ENCODE measurements at places on chromosomes 5 and 9.

GRCh38 chr9:96442491-96442890, 7.5 kb upstream of the HABP4 start:
- DNase-seq: no peak

GRCh38 chr5:10577371-10578292, 13.8 kb downstream of the ANKRD33B start:
- no peak for DNase-seq

- no peak for DNase-seq
These were observed 290.6 kb upstream of the PANK3 start for GRCh38 chr5:168869615-168870227.

DNA sequence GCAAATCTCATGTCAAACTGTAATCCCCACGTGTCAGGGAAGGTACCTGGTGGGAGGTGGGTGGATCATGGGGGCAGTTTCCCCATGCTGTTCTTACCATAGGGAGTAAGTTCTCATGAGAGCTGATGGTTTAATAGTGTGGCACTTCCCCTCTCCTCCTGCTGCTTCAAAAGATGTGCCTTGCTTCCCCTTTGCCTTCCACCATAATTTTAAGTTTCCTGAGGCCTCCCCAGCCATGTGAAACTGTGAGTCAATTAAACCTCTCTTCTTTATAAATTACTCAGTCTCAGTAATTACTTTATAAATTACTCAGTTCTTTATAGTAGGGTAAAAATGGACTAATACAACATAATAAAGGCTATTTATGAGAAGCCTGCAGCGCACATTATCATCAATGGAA, 7.1 kb upstream of the CNTRL start:
- DNase-seq: no peak

- DNase-seq: no peak
These were observed 72.3 kb downstream of the SLCO4C1 start for GRCh38 chr5:102223542-102224477.

DNA sequence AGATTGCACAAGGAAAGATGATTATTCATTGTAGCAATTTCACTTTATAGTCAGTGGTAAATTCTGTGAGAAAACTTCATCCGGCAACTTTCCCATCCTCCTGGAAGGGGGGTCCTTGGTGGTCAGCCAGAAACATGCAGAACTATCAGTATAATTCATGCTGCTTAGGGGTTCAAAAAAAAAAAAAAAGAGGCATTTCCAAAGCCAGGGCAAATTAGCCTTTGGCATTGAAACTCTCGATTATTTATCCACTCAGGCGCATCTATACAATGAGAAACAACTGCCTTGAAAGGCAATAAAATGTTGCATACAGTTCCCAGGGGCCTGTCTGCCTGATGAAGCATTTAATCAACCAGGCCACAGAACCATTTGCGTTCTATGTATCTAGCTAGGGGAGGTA, 263.3 kb downstream of the TMEM167A start:
- no peak for DNase-seq

- no peak for DNase-seq
These were observed 5.7 kb upstream of the NOTCH1 start for GRCh38 chr9:136551401-136552116.

- no peak for DNase-seq
These were observed 499.5 kb upstream of the BRINP1 start for GRCh38 chr9:119868694-119869093.

All from iPS DF 19.7 (cell line).